ENCODE measurements at places on chromosomes 5 and 9.

DNA sequence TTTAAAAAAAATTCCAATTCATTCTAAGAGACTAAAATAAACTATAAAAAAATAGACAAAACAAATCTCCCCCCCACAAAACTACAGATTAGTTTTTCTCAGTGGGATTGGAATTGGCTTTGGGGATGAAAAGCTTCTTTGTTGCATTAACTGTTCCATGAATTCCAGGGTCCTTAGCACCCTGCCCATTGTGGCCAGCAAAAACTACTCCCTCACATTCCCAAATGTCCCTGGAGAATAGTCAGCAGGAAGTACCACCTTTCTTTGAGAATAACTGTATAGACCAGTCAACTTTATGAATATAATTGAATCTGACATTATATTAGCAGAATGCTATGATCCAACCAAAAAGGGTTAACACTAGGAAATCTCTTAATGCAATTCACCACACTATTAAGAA, 147.9 kb downstream of the LPAR1 start:
- DNase-seq, result no peak

GRCh38 chr5:11037080-11037479, 276.0 kb upstream of the DAP start:
- DNase-seq, result no peak

DNA sequence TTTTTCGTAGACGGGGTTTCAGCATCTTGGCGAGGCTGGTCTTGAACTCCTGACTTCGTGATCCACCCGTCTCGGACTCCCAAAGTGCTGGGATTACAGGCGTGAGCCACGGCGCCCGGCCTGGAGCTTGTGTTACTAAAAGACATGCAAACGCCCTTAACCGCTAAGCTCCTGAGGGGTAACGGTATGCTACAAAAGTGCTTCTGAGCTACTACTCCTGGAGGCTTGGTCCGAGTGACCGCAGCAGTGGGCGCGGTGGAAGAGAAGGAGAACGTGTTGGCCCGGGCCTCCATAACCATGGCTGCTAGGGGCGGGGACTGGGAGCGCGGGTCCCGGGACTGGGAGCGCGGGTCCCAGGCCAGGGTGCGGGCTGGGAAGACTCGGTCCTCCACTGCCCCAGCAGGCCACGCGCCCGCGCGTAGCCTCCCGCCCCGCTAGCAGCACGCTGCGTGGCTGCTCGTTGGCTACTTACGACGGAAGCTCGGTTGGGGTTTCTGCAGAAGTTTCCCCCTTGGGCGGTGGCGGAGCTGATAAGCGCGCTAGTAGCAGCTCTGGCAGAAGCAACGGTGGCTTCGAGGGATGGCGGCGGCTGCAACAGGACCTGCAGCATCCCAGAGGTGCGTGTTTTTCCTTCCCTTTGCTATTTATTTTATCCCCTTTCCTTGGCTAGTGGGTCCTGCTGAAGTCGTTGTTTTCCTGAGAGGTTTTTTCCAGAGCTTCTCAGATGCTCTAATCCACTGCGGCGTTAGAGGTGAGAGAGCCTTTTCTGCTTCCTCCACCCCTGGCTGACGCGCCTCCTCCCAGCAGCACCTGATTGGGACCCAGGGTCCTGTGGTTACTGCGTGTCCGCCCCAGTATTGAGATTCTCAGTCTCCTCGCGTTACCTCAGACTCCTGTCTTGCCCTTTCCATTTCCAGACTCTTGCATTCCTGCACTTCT, 69.2 kb upstream of the CCDC180 start:
- peak; percentile 90 for DNase-seq

- peak; percentile 93 for DNase-seq
These were observed 15.1 kb downstream of the GPSM1 start for GRCh38 chr9:136342181-136343120.

- no peak for DNase-seq
These were observed 116.9 kb upstream of the OTULINL start for GRCh38 chr5:14464671-14465070.

DNA sequence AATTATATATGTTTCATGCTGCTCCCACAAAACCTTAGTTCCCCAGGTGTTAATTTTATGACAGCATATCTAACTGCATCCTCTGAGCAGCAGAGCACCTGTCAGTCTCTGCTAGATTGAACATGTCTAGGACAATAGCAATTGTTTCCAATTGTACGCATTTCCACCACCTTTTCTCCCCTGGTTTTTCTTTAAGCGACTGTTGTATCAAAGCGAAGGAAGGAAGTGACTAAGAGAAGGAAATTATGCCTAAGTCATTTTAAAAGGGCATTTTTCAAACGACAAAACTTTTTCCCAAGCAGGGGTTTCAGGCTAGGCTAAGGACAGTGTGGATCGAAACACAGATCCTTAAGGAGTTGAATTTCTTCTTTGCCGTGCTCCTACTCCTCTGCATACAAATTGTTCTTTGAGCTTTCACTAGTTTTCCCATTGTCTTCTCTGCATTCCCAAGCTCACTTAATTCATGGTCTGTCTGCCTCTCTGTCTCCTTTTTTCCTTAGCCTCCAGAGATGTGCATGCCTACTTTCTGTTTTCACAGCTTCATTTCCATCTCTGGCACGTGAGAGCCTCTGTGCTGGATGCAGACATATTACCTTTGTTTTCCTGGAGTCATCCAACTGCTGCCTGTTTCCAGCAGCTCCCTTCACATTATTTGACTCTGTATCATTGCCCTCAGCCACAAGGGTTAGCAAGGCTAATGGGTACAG, 39.4 kb upstream of the STARD4 start:
- no peak for DNase-seq

- DNase-seq, result no peak
These were observed 16.7 kb downstream of the FGD3 start for GRCh38 chr9:92963831-92964606.

GRCh38 chr9:91852801-91853347, 97.2 kb downstream of the ROR2 start:
- no peak for DNase-seq

- no peak for DNase-seq
These were observed 269.9 kb downstream of the MAN2A1 start for GRCh38 chr5:109959652-109960051.

GRCh38 chr5:89712134-89712700, 697.3 kb downstream of the CETN3 start:
- peak; percentile 51 for DNase-seq

DNA sequence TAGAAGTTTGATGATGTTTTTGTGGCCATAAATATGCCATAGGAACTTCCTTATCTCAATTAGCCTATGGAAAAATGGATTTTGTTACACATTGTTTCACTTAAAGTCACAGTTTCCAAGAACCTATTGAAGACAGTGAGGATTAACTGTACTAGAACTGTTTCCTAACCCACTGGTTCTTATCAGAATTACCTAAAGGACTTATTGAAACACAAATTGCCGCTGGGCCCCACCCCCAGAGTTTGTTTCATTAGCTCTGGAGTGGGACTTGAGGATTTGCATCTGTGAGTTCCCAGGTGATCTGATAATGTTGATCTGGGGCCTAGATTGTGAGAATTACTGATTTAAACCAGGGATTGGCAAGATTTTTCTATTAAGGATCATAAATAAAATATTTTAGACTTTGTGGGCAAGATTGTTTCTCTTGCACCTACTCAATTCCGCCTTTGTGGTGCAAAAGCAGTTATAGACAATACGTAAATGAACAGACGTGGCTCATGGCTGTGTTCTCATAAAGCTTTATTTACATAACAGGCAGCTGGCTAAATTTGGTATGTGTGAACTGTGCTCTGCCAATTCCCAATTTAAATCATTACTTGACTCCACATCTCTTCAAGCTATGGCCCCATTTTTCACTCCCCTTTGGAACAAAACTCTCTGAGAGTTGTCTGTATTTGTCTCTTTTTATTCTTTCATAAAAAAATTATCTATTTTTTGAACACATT, 9.3 kb downstream of the JAK2 start:
- DNase-seq, result peak; percentile 62

DNA sequence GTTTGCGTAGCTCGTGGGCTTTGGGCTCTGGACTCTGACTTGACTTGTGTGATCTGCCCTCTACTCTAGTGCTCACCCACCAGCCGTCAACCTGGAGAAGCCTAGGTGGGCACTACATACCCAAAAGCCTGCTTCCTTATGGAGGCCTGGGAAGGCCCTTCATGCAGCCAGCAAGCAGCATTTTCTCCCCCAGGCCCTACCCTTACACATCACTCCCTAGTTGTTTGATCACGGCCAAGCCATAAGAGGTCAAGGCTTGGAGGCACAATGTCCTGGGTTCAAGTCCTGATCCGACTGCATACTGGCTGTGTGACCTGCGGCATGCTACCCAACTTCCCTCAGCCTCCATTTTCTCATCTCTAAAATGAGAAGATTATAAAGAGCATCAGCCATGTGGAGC, 151.3 kb upstream of the EGFLAM start:
- DNase-seq, result no peak

DNA sequence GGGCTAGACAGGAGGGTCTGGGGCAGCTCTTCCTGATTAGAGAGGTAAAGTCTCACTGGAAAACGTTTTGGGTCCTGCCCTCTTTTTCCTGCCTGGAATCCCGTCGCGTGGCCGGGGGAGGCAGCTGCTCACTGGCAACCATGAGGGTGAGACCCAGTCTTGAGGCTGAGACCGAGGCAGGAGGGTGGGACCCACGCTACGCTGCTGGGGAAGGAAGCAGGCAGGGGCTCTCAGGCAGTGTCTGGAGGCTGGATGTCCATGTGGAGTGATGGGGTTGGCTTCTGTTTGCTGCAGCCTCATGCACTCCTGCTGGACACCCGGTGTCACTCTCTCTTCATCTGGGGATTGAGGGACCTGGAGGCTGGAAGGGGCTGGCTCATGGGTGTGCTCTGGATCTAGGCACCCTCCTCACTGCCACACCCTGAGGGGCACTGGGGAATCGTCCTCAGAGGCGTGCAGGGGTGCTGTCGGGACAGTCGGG, 11.3 kb upstream of the SLC2A6 start:
- no peak for DNase-seq

GRCh38 chr5:148884339-148885020, 58.1 kb downstream of the ADRB2 start:
- DNase-seq, result no peak

- DNase-seq, result no peak
These were observed 197.5 kb downstream of the NPR3 start for GRCh38 chr5:32908641-32909040.

DNA sequence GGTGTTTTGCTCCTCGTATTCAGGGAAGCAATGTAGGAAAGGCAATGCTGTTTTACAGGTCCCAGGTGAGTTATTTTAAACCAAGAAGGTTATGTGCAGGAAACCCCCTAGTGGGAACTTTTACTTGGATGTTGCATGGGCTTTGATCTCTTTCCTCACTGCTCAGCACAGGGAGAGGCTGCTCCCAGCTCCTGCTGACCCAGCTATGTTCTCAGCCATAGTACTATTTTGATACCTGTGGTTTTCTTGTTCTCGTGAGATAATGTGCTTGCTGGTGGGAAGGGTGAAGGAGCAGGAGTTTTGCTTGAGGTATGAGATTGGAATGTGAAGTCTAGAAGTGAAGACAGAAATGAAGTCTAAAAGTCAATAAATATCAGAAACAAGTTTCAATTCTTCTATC, 265.6 kb upstream of the FBXL7 start:
- DNase-seq, result no peak

- no peak for DNase-seq
These were observed 56.1 kb downstream of the MED27 start for GRCh38 chr9:132023419-132024180.

DNA sequence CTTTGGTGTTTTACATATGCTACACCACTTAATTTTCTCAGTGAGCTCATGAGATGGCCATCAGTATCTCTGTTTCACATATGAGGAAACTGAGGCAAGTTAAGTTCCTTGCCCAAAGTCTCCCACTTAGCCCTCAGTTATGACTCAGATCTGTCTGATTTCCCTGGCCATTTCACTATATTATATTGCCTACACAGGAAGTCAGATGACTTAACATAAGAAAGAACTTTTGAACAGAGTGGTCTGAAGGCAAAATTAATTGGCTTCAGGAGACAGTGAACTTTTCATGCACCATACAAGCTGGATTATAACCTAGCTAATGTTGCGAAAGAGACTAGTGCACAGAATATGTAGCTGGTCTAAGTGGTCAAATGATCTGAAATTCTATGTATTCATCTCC, 221.6 kb downstream of the NFIB start:
- peak; percentile 49 for DNase-seq

DNA sequence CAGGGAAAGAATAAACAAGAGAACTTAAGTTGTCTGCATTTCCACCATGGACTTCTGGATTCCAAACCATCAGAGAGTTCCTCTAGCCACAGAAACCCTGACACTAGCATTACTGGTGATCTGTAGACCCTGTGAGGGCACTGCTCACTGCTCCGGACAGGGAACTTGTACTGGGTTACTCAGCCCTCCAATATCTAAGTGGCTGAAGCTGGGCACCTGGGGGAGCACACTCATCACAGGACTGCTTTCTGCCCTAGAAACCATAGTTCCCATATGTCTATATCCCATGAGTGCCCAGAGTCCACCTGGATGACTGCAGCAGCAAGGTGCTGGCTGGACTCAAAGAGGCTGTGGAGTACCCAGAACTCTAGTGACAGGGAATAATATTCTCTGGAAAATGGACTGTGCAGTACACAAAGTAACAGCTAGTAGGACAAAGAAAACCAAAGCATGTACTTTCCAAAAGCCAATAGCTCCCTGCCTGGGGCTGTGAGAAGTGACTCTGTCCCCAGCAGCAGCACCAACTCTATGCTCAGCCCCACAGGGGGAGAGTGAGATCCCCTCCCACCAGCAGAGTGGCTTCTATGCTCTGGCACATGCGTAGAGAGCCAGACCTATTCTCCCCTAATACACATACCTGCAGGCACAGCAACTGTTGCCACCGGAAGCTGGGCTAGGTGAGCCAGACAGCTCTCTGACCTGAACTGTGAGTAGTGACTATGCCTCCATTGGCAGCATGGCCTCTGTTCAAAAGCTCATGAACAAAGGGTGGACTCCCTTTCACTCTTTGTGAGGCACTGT, 472.9 kb upstream of the FTMT start:
- DNase-seq, result no peak

- DNase-seq, result no peak
These were observed 129.6 kb upstream of the HMHB1 start for GRCh38 chr5:143682246-143682905.

DNA sequence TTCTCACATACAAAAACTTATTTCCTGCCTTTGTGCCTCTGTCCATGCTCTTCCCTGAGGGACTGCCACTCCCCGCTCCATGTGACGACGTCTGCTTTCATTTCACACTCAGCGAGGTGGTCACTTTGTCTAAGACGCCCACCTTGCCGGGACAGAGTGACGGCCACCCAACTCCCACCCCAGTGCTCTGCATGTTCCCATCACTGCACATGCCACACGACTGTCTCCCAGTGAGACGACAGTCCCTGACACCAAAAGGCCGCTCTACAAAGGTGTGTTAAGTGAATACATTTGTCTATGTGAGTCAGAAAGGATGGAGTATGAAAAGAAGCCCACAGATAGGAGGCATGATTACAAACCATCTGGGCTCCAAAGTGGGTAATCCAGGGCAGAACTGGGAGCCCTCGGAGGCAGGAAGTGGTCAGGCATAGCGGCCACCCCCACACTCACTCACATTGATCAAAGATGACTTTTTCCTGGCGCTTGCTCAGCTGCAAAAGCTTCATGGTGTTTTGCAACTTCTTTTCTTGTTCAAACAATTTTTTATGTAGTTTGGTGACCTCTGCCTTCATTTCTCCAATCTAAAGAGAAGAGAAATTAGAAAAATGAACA, 185.8 kb downstream of the CDK5RAP2 start:
- no peak for DNase-seq

GRCh38 chr5:89034588-89034987, 151.6 kb upstream of the MEF2C start:
- no peak for DNase-seq
